ENCODE measurements at places on chromosomes 12 and 14.

DNA sequence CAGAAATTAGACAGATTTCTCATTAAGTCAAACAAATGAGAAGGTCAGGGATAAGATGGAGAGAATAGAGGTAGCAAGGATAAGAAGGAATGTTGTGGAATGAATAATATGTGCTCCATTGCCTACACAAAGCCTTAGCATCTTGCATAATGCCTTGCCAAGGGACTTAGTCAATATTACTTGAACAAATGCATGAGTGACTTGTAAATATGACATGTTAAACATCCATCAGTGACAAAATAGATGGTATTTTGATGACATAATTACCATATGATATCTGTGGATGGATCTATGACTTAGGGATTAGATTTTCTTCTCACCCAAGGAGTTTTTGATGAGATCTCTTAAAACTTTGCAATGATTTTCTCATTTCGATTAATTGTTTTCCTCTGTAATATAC lies 194.1 kb upstream of the RASSF8 start:
- DNase-seq = no peak

- no peak for DNase-seq
These were observed 146.0 kb downstream of the PIWIL1 start for GRCh38 chr12:130483616-130484180.

DNA sequence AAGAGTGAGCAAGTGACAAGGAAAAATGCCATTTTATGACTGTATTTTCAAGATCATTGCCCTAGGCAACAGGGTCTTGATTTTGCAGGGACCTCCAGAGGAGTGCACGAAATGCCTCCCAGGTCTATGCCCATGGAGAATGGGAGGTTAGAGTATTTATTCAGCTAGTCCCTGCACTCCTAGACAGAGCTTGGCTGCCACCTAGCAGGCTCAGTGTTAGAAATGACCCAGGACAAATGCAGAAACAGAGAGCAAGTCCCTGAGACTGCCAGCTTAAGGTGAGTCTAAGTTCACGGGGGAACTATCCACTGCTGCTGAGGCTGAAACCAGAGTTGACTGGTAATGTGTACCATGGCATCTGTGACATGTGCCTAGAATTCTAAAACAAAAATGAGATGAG lies 506.4 kb downstream of the MED13L start:
- DNase-seq = no peak

DNA sequence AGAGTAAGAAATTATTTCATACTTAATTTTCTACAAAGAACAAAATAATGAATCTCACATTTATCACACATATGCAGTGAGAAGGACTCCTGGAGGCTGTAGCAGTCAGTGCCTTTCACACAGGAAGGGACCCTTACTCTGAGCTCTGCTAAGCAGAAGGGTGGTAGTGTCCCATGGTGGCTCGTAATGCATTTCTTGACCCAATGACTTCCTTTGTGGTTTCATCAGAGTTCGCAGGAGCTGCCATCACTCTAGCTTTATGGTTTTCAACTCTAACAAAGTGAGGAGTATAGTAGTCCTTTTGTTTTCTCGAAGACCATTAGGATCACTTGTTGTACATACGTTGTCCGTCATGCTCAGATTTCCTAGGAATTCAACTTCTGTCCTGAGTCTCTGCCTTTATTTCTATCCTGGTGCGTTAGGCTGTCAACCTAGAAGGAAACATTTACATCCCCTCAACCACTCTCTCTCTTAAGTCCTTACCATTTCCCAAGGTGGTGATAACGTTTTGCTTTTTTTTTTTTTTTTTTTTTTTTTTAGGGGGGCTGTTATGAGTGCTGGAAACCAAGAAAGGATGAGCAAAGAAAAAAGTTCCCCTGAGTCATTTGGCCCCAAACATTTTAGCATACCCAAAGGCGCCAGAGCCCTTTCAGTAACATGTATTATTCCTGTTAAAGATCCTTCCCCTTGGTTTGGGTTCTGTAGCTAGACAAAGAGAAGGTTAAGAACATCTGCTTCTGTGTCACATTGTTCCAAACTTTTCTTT lies 37.2 kb downstream of the GABARAPL1 start:
- DNase-seq = no peak

GRCh38 chr12:45247589-45247988 lies 31.7 kb downstream of the ANO6 start:
- no peak for DNase-seq

DNA sequence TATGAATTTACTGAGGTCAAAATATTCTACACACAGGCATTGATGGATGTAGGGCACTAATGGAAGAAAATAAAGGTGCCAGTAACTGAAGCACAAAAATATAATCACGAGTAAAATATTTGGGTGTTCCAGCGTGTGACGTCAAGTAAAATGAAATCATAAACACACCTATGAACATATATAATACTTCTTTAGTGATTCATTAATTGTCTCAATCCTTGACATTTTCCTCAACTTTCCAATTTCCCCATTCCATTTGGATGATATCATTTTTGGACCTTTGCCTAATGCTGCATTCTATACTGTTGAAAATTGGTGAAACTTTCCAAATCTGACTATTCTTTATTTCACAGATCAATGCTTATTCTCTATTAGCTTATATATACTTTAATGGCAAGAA lies 649.3 kb downstream of the GALC start:
- DNase-seq = no peak

DNA sequence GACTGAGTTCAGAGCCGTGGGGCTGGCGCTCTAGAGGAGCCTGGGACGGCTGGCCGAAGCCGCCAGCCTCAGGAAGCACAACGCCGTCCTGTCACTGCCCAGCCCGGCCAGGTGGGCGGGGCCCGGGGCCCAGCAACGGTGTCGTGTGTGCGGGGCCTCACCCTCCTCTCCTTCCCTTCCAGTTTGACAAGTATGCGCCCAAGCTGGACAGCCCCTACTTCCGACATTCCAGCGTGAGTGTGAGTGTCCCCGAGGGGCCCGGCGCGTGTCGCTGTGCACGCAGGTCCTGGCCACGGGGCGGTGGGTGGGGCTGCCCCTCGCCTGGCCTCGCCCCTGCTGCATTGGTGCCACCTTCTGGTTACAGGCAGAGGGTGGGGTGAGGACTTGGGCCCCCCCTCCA lies 38.3 kb downstream of the LRCOL1 start:
- DNase-seq = no peak

DNA sequence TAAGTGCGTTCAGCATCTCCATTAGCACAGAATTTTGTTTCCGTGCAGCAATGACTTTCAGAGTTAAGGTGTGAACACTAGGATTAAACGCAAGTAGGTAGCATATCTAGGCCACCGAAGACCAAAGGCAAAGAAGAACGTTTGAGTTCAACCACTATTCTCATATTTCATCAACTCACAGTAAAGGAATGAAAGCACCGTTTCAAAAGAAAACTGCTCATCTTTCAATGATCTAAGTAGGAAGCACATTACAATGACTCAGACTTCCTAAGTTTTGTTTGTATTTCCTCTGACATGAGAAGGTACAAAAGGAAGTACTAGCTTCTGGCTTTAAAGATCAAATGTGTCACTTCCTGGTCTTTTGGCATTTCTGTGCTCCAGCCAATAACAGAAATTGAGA lies 57.6 kb downstream of the ACADS start:
- DNase-seq = no peak

- DNase-seq = no peak
These were observed 2.9 kb downstream of the NUDT4 start for GRCh38 chr12:93380480-93381121.

- DNase-seq = no peak
These were observed 479.1 kb downstream of the MED13L start for GRCh38 chr12:115798309-115798917.

DNA sequence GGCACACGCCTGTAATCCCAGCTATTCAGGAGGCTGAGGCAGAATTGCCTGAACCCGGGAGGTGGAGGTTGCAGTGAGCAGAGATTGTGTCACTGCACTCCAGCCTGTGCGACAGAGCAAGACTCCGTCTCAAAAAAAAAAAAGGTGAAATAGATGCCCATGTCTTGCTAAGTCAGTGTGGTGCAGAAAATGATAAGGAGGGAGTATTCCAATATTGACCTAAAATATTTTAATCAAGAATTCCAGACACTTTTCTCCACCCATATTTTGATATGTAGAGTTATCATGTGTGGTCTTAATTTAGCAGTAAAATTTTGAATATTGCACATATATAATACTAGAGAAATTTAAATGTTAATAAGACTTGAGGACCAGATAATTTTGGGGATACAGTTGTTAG lies 57.7 kb downstream of the WNK1 start:
- no peak for DNase-seq

DNA sequence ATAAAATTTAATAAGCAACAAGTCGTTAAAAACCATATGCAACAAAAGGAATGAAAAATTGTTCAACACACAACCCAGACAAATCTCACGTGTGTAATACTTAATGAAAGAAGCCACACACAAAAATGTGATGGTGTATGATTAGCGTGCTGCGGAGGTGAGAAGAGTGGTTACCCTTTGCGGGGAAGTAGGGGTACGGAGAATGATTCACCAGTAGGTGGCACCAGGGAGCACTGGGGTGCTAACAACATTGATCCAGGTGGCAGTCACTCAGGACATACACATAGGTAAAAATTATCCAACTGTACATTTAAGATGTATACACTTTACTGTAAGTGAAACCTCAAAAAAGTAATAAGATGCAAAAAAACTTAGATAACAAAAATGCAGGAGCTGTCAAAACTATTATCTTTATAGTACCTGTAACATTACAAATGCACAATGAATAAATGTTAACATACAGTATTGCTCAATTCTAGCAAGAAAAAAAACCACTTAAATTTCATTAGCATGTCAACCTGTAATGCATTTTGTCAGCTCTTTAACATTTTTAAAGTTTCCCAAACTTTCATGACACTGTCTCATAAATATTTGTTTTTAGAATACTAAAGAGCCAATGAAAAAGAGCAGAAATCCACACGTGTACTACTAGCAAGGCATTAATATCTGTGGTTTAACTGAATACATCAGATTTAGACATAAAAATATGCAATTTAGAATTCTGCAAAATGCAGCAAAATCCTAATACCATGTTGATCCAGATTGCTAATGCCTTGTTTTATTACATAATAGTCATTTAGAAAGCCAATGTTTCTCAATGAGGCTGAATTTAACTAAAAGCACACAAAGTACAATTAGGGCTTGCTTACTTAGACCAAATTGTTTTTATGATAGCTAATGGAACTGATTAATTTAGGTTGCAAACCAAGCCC lies 46.7 kb downstream of the TMCC3 start:
- peak; percentile 34 for DNase-seq

- DNase-seq = no peak
These were observed 129.1 kb downstream of the NTF3 start for GRCh38 chr12:5561057-5561456.

GRCh38 chr14:35989736-35990135 lies 163.6 kb downstream of the BRMS1L start:
- DNase-seq = no peak

DNA sequence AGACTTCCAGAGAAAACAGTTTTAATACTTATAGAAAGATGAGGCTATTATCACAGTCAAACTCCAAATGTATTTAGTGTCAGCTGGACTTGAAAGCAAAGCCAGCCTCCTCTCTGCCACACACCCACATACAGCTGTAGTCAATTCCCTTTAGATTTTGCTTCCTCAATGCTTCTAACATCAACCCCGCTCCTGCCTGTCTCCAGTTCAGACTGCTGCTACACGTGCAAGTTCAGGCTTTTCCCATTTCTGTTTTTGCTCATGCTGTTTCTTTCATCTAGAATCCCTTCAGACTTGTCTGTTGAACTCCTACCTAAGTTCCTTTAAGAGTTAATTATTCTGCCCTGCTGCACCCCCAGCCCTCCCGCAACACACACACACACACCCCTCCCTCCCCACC lies 380.0 kb downstream of the KCNH5 start:
- no peak for DNase-seq

Data from activated naive CD8-positive, alpha-beta T cell treated with anti-CD3 and anti-CD28 coated beads for 36 hours (primary cell).